ENCODE measurements at places on chromosomes 12 and 14.

DNA sequence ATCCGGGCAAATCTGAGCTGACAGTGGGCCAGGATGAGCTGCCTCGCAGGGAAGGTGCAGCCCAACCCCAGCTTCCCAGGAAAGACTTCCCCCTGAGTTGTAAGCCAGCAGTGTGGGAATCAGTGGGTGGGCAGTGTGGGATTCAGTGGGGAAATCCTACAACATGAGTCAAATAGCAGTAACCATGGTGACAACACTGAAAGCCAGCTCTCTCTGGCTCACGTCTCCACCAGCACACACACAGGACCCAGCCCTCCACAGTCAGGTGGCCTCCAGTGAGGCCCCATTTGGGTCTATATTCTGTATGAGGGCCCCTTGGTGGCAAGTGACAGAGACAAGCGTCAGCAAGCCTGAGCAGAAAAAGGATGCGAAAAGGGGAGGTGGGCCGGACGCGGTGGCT, 6.0 kb upstream of the LGALS3 start:
- no peak for DNase-seq

- no peak for DNase-seq
Observed at GRCh38 chr12:88310666-88311065, 168.6 kb downstream of the TMTC3 start.

DNA sequence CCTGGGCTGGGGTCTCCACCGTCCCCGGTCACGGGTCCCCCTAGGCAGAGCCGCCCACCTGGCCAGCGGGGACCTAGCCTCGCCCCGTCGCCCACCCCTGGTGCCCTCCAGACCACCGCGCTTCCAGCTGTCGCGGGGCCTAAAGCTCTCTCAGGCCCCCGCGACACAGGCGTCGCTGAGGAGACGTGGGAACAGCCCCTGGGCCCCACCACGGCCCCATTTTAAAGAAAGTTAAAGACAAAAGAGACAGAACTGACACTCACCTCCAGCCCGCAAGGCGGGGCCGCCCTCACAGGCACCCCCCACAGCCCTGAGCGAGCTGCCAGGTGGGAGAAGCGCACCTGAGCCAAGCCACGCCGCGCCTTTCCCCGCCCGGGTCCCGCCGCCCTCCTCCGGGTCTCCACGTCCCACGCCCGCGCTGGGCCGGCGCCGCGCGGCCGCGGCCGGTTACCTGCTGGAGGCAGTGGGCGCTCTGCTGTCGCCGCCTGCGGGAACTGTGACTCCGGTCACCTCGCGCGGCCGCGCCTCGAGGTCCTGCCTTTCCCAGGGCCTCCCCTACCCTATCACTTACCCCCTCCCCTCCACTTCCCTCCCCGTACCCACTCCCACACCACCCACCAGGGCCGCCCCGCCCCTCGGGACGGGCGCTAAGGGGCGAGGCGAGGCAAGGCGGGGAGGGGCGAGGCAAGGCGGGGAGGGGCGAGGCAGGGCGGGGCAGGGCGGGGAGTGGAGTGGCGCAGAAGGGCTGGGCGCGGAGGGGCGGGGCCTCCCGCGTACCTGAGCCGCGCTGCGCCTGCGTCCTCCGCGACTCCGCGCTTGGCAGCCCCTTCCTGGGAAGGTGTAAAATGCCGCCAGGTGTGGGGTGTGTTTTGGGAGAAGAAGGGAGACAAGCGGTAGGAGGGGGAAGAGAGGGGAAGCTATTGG, 31.2 kb downstream of the TC2N start:
- peak; percentile 81 for DNase-seq

DNA sequence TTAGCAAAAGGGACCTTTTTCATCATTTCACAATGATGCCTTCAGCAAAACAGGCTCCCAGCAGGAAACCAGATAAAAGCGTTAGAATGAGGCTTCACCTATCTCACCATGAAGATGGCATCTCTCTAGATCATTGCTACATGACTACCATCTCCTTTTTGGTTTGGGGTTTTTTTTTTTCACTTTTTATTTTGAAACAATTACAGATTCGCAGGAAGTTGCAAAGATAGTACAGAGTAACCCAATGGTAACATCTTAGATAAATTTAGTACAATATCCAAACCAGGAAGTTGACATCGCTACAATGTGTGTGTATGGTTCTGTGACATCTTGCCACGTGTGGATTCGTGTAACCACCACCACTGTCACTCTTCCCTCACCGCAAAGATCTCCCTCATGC, 22.3 kb upstream of the PWP1 start:
- no peak for DNase-seq

DNA sequence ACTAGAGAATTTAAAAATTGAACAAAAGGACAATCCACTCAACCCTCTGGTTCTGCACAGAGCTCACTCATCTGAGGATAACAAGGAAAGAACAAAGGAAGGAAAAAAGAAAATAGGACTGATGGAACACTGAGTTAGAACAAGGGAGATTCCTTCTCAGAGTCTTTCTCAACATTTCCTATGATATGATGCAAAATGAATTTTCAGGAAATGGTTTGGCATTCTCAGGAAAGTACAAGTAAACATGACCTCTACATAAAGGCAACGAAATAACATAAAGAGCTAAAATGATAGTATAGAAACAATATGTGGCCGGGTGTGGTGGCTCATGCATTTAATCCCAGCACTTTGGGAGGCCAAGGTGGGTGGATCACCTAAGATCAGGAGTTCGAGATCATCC, 135.8 kb downstream of the ITPR2 start:
- DNase-seq, result no peak

GRCh38 chr12:2893007-2893406, 2.3 kb downstream of the TULP3 start:
- DNase-seq, result no peak

DNA sequence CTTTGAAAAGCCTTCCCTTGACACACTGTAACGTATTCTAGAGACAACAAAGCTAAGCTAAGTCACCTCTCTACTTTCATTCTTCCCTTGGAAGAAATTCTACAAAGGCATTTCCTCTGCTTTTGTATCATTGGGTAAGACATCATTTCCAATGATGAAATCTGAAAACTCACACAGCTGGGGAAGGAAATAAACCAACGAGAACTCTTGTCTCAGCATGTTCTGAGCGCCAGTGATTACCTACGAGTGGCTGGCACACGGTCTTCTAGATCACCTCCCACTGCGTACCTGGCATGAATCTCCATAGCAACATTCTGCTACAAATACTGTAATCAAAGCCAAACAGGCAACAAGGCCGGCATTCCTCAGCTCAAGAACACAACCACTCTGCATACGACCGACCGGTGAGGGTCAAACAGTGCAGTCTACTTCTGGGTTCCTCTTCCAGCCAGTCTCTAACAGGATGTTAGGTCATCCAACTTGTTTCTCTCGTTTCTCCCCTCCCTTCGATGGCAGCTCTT, 7.6 kb downstream of the VPS37B start:
- peak; percentile 82 for DNase-seq

GRCh38 chr12:26987634-26988424, 26.4 kb downstream of the TM7SF3 start:
- no peak for DNase-seq

GRCh38 chr12:130157998-130158753, 4.1 kb upstream of the FZD10 start:
- no peak for DNase-seq

DNA sequence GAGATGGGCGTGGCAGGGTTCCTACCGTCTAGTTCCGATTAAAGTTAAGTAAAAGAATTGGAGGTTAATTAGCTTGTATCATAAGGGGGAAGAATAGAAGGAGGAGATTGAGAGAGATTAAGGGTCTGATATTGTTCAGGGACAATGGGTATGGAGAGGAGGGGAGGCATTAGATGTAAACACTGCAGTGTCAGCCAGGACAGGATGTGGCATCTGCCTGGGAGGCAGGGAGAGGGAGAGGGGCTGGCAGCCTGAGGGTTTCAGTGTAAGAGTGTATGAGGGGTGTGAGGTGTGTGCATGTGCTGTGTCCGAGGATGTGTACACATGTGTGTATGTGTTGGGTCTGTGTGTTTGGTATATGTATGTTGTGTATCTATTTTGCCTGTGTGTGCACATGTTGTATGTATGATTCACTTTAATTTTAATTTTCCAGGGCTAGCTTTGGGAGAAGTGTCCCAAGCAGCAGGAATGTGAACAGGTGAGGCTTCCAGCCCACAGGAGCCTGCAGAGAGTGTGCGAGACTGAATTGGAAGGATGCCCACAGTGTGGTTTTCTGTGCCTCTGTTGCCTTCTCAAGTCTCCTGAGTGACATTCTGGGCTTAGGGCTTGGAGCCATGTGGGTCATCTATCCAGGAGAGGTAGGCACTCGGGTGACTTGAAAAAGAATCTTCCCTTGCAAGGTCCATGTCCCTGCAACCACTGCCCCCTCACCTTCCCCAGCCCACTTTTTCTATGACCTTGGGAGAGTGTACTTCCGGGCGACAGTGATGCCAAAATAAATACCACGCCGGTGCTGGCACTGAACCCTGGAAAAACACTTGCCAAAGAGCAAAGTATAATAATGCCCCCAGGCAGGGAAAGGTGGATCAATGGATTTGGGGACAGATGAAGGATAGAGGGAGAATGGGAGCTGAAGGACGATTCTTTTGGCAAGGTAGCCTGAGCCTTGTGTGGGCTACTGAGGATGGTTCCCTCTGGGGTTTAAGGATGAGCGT, 36.8 kb upstream of the DCD start:
- no peak for DNase-seq

Data from CD4-positive, alpha-beta T cell treated with Interferon alpha-2 for 1 hour (primary cell).